ENCODE measurements at places on chromosomes 4 and X.

- DNase-seq = no peak
These were observed 113.9 kb downstream of the CT47B1 start for GRCh38 chrX:120761810-120762209.

- DNase-seq = no peak
These were observed at the start of gene SCRG1 for GRCh38 chr4:173398779-173399415. Gene SCRG1, minus strand, starts transcription at chr4:173399116. Its CDS starts 7,702 bp downstream, at chr4:173391414.

GRCh38 chr4:176565049-176565448, 227.7 kb downstream of the VEGFC start:
- DNase-seq = no peak

DNA sequence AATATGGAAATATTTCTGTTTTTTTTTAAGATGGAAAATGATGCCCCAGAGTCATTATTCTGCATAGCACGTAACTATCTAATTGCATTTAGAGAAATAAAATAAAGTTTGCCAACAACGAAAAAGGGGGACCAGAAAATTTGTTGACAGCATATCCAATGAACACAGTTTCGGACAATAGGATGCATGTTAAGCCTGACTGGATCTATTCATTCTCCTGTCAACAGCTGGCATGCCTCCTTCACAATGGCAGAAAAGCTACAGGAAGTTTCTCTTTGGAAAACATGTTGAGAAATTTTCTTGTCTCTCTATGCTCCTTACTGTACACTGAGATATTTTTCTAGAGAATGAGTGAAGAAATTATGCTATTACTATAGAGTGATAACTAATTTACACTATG, 262.5 kb downstream of the GRID2 start:
- no peak for DNase-seq

- DNase-seq = no peak
These were observed 362.5 kb upstream of the TRAM1L1 start for GRCh38 chr4:117447925-117448324.

DNA sequence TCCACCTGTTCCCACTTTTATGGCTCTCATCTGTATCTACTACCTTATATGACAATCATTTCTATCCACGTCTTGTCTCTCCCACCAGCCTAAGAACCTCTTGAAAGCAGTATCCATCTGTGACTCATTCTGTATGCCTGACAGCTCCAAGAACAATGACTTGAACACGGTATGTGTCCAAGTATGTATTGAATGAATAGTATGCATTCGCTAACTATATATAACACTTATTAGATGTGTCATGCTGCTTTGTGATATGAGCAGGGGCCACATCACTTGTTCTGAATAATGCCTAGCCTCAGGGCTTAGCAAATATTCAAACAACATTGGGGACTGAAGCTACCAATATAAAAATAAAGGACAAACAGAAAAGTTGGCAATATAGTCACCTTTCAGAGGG, 4.9 kb downstream of the OPHN1 start:
- DNase-seq = no peak

DNA sequence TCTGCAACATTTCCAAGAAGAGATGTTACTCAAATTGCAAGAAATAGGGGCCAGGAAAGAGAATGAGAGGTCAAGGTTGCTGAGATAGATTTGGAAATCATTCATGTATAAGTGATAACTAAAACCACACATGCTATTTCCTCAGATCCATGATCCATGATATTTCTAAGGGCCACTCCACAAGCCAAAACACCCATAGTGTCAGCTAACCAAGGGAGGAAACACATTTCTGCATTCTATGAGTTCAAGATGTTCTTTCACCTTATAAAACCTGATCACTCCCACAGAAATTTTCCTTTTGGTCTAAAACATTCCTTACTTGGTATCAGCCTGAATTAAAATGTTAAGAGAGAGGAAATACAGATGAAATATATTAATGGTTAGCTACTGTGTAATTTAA, 47.2 kb downstream of the TBCK start:
- no peak for DNase-seq

DNA sequence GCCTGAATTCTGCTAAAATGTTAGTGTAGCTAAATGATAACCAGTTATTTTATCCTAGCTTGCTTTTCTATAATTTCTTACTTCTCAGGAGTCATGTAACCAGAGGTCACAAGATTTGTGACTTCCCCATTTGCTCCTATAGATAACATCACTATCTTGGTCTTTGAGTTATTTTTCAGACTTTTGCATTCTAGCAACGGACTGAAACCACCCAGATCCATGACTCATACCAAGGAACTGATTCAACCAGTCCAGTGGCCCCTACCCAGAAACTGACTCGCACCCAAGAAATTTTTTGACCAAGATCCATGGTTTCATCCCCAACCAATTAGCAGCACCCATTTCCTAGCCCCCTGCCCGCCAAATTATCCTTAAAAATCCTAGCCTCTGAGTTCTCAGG, 50.0 kb downstream of the IQCM start:
- DNase-seq = no peak

GRCh38 chr4:94469221-94469784, 17.6 kb downstream of the PDLIM5 start:
- DNase-seq = no peak

GRCh38 chr4:112073181-112073580, 72.1 kb upstream of the FAM241A start:
- DNase-seq = no peak

DNA sequence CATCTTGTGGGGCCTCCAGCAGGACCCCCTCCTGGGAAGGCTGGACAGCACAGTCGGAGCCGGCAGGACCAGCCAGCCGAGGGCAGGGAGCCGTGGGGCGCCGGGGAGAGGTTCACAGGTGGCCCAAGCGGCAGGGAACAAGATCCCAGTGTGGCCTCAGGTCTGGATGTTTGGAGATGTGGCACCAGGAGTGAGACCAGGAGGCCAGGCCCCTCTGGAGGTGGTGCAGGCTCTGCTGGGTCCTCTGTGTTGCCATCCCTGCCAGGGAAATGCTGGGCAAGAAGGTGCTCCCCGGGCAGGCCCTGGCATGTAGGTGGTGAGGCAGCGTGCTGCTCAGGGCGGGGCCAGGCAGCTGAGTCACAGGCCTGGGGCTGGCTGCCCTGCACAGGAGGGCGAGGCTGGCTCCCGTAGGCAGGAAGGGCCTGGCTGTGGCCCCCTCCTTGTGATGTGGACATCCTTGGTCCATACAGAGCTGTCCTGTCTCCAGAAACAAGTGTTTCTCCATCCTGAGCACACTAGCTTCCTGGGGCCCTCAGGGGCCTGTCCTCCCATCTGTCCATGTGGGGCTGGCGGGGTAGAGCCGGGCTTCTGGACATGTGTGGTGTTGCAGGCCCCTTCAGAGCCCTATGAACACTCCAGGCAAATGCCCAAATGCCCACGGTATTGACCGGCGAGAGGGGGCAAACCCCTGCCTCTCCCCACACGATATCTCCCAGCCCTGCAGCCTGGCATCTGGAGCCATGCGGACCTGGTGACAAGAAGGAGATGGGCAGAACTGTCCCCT, 4.8 kb upstream of the HGFAC start:
- DNase-seq = no peak

GRCh38 chr4:26048950-26049349, 134.9 kb downstream of the SMIM20 start:
- DNase-seq = no peak

- no peak for DNase-seq
These were observed 6.1 kb upstream of the HMX1 start for GRCh38 chr4:8877780-8878040.

GRCh38 chrX:121902463-121902862, 855.1 kb downstream of the GLUD2 start:
- no peak for DNase-seq

DNA sequence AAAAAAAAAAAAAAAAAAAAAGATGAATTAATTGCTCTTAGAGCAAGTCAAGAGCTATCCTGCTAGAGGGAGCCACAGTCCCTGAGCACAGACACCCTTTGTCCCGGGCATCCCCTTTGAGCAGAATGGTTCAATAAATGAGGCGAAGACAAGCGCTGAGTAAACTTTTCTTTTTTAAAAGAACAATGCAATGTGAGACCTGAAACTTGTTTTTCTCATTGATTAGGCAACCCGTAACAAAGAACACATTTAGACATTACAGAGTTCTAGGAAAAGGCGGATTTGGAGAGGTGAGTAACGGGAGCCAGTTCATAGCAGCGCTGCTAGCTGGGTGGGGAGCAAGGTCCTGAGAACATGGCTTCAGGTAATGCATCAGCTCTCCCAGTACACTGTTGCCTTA, 46.1 kb downstream of the GRK4 start:
- no peak for DNase-seq

DNA sequence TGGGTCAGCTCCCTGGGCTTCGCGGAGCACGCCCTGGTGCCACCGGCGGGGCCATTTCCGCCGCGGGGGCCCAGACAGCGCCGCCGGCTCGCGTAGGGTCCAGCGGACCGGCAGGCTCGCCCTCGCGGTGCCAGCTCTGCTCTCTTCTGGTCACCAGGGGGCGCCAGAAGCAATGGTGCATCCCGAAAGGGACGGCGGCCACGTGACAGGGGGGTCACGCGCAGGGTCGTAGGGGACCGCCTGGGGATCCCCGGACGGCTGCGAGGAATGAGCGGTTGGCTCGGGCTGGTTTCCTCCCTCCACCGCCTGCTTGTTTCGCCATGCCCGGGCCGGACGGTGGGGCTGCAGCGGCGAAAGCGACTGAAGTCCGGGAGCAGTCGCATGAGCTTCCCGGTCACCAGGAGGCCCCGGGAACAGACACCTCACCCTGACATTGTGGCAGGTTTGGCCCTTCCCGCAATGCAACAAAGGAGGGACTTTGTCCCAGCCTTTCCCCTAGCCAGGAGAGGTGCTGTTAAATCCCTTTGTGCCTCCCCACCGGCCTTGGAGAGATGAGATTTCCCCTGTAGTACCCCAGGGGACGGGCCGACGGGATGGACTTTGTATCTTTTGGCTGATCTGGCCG, 15.8 kb downstream of the ZCCHC12 start:
- DNase-seq = no peak

DNA sequence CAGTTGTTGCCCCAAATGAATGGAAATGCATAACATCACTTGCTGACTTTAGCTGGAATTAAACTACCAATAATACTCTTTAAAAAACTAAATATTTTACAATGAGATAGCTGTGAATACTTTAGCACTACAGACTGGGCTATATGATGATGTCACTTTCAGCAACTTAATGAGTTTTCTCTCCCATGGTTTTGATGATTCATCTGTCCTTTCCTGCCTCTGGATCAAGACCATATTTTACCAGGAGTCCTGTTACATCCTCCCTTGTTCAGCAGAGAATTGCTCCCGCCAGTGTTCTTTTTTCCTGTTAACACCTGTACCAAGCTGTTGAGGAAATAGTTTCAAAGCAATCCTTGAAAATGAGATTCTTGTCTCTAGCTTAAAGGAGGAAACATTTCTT, 543.0 kb downstream of the SPRY1 start:
- DNase-seq = no peak

DNA sequence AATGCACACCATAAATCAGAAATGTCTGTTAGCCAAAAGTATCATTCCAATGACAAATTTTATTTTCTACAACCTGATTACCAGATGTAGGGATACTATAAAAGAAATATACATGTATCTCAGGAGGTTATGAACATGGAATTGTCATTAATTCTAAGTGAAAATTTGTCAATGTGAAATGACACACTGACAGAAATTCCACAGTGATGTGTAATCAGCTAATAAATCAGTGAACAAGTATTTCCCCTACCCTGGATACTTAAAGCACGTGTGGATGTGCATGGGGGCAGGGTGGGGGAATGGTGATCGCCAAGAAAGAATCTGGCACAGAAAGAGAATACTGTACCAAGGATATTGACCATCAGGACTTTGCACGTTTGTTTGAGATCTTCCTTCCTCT, 123.6 kb downstream of the SH3RF1 start:
- DNase-seq = no peak

DNA sequence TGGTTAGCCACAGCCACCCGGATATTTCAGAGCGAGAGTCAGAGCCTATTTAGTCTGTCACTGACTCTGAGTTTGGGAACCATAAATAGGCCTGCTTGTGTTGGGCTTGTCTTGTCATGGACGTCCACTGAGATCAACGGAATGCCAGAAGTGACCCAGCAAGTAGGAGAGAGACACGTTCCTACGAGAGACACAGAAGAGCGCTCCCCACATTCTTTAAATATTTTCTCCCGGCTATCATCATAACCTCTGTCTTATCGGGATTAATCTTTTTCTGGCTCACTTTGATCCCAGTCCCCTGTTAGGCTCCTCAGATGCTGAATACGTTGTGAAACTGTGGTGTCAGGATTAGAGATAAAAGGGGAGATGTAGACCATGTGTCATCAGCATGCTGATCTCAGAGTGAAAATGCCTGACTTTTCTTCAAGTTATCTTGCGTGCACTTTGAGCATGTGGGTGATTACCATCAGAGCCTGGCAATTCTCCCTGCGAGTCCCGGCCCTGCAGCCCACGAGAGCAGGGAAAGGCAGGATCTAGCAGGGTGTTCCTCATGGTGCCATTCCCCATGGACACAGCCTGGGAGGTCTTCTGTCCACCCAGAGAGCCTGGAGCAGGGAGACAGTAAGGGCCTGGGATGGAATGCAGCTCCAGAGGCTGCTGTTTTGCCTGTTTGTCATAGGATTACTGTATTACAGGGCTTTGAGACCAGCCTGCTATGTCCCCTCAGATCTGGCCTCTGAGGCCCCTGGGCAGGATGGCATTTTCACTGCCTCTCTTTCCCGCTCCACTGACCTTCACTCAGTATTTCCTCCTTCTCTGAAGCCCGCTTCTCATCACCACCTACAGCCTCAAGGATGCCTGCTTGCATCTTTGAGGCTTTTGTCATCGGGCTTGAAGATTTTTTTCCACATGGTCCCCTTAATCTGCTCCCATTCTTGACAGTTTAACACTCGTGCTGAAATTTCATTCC, 2.8 kb upstream of the TENM3 start:
- DNase-seq = no peak

DNA sequence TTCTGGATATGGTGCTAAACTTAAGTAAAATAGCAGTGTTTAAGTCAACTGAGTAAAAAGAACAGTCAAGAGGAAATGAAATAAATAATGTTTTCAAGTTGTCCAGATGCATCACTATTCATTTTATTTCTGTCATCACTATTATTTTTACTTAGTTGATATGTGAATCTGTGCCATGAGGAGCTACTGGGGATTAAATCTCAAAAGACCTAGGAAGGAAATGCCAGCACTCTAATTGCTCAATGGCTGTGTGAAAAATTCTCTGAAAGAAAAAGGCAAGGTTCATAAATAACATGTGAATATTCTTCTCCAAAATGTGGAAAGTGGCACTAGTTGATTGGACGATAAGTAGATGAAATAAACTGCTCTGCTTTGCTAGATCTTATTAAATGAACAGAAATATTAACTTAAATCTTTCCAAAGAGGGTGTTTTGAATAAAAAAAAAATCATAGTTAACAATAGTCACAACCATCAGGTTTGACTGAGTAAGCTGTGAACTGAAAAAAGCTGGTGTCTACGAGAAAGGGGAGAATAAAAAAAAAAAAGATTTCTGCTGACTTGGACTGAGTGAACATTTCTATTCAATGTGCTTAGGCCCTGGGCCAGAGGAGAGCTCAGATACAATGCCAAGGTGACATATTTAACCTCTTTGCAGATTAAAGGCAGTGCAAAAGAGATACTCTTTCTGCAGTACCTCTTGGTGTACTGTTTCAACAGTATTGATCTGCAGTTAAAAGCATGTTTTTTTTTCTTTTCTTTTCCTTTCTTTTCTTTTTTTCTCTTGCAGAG, 1.6 kb downstream of the SPARCL1 start:
- no peak for DNase-seq

Measured in stimulated activated CD8-positive, alpha-beta memory T cell treated with anti-CD3 and anti-CD28 coated beads, Interleukin-4, amount 100 ng/mL, for 1 hour (primary cell).